ENCODE measurements at places on chromosomes 2 and 18.
A peak's percentile ranks its signal among the peaks of the same experiment; 100 is the strongest.

GRCh38 chr2:235170536-235171521 is 219.0 kb downstream of the SH3BP4 start:
- DNase-seq, result peak; percentile 95

GRCh38 chr2:46504221-46504620 is 24.9 kb downstream of the TMEM247 start:
- no peak for DNase-seq

GRCh38 chr2:72143441-72144273 is 4.0 kb downstream of the CYP26B1 start:
- DNase-seq, result no peak

GRCh38 chr2:147173189-147173581 is 671.6 kb upstream of the ACVR2A start:
- DNase-seq, result no peak

DNA sequence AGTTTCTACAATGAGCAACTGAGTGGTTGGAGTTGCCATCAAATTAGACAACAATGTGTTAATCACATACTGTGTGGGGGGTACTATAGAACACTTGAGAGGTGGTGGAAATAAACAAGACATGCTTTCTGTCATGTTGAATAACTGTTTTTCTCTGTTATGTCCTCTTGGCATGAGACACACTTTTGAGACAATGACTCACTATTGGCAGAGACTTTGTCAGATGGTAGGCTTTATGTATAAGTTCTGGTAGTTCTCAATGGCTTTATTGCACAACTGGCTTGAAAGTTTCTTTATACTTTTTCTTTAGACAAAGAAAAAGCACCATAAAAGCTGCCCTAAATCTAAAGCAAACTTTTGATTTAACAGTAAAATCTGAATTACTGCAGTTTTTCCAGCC is 578.7 kb downstream of the ADCYAP1 start:
- DNase-seq, result no peak

DNA sequence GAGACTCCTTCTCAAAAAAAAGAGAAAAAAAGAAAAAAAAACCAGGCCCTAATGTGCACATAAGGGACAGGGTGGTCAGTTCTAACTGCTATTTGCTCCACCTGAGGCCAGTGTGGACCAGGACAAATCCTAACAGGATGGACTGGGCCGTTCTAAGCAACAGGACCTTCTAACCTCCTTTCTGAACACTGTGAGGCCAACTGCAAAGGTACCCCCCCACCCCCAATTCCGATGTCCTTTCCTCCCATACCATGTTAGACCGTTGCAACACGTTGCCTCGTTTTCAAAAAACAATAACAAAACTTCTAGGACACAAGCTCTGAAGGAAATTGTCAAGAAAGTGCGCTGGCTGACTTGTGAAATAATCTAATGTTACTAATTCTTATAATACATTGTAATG is 1.2 kb downstream of the THAP4 start:
- DNase-seq, result peak; percentile 16

- no peak for DNase-seq
Measured at GRCh38 chr2:61543062-61543461, 4.9 kb upstream of the XPO1 start.

GRCh38 chr2:241363426-241363825 is 7.3 kb downstream of the FARP2 start:
- DNase-seq, result peak; percentile 24

GRCh38 chr2:2392332-2392731 is 61.3 kb upstream of the MYT1L start:
- no peak for DNase-seq

GRCh38 chr2:226837334-226837733 is 1.5 kb downstream of the RHBDD1 start:
- no peak for DNase-seq

- DNase-seq, result no peak
Measured at GRCh38 chr2:45891719-45892424, 240.4 kb downstream of the PRKCE start.

- DNase-seq, result no peak
Measured at GRCh38 chr2:122704109-122704563, 948.7 kb downstream of the TSN start.

DNA sequence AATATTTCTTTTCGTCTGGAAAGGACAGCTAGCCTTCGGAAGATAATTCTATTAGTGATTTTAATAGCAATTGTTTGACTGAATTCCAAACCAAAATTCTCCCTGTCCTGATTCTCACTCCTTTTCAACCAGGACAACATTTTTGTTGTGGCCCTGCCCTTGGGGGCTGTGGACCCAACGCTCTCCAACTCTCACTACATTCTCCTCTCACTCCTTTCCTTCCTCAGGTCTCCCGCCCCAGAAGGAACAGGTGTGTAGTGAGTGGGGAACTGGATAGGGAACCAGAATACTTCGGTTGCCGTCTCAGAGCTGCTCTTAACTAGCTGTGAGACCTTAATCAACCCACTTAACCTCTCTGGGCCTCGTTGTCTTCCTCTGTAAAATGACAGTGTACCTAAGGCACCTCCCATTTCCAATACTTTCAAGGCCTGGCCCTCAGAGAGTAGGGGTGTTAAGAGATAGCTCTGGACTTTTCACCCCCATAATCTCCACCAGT is 638 bp upstream of the ADD2 start:
- DNase-seq, result no peak

GRCh38 chr2:133517876-133518275 is 50.4 kb downstream of the NCKAP5 start:
- no peak for DNase-seq

DNA sequence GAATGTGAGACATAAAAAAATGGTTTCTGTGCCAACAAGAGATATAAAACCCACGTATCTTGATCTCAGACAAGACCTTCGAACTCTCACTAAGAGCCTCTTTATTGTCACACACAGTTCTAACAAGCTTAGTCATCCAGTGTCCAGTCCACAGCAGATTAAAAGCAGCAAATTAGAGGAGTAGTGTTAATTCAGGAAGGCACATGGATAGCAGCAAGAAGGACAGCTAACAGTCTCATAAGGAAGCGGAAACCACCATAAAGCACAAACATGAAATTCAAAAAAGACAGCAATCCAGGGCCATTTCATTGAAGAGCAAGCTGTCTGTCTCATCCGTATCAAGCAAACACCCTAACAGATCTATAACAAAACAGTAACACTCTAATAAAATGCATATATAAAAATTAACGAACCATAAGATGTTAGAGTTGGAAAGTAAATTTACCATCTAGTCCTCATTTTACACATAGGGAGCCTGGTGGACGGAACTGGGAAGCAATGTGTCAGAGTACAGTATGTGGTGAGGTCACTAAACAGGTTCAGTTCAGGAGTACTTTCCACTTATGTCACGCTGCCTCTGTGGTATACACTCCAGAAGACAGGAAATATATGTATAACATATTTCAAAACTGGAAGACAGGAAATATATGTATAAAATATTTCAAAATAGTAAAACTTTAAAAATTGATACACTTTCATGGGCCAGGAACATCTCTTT is 18.3 kb downstream of the AAK1 start:
- DNase-seq, result peak; percentile 43

DNA sequence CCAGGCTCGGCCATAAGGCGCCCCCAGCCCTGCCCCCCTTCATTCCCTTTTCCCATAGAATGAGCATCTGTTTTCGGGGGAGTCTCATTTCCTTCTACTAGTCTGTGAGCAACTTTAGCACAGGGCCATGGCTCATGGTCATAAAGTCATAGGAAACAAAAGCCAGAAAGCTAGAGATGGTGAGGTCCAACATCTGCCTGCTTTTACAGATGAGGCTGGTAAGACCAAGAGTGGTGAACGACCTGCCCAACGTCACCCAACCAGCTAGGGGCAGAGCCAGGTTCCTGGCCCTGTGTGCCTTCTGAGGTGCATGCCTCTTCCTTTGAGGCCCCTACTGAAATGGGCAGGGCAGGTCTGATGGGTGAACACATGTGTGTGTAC is 212.7 kb downstream of the DYSF start:
- no peak for DNase-seq

- peak; percentile 51 for DNase-seq
Measured at GRCh38 chr2:151302404-151302803, 12.9 kb upstream of the NMI start.

GRCh38 chr18:55266981-55267380 is 307.7 kb upstream of the CCDC68 start:
- DNase-seq, result peak; percentile 64

DNA sequence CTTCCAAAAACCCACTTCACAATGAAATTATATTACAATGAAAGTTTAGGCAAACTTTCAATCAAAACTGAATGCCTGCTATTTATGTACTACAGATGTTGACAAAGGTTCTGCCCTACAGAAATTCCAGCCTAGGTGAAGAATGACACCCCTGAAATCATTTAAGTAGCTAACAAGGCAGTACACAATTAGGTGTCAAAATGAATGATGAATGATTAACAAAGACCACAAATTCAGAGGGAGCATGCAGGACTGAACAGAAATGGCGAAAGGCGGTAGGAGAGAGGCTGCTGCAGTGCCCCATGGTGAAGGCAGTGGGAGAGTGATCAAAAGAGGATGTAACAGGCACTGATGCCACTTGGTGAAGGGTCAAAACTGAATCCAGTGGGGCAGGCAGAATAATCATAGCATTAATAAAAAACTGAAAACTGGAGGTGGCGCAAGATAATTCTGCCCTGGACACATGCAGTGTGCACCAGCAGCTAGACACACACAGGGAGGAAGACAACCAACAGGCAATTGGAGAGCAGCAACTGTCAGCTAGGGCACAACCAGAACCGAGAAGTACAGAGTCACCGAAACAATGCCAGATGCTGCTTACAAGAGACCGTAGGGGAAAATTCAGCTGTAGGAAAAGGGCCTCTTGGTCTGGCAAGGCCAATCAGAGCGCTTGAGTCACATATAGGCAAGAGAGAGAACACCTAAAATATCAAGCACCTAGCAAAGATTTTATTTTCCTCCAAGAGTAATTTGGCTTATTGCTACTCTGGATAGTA is 4.5 kb downstream of the TMEM131 start:
- DNase-seq, result no peak

GRCh38 chr2:214742119-214742518 is 67.4 kb downstream of the BARD1 start:
- DNase-seq, result no peak

- DNase-seq, result no peak
Measured at GRCh38 chr18:65423776-65424175, 327.0 kb upstream of the CDH7 start.

DNA sequence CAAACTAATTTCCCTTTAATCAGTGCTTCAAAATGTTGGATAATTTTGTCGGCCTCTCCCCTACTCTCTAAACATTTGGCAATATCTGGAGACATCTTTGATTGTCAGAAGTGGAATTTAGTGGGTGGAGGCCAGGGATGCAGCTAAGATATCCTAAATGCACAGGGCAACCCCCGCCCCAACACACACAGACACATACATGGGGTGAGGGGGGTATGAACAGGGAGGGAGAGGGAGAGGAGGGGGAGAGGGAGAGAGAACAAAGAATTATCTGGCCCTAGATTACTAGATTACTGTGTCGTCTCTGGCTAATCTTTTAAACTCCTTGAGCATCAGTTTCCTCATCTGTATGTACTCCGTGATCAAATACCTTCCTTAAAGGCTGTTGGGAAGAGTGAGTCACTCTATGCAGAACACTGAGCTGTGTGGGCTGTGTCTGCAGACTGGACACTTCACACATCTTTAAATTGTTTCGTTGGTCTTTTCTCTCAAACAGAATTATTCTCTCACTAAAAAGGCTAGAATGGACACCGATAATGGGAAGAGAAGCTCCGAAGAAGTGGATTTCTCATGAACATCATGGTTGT is 2.9 kb downstream of the RNF149 start:
- peak; percentile 77 for DNase-seq

DNA sequence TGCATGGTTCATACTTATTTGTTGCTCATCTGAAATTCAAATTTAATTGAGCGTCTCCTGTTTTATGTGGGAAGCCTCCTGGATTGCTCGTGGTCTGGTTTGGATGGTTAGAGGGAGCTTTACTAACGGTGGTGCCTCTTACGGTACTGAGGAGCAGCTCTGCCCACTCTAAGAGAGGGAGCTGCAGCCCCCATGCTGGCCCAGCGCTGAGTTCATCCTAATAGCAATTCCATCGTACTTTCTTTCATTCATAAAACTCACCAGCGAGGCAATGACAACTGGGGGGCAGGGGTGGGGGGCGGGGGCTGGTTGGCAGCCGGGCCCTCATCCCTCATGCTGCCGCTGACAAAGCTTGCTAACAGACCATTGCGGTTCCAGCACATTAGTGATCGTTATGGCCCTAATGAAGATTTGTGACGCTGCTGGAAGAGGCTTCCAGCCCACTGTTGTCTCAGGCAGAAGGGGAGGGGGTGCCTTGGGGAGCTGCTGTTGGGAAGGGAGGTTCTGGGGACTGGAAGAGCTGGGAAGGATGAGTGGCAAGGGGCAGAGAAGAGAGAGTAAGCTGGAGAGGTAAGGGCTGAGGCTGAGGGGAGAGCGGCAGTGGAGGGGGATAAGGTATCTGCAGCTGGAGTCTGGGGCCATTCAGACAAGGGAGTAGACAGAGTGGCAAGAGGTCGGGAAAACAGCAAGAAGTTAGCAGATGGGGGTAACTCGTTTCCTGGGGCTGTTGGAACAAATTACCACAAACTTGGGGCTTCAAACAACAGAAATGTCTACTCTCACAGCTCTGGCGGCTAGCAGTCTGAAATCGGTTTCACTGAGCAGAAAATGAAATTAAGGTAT is 238.1 kb downstream of the LPIN1 start:
- DNase-seq, result no peak

GRCh38 chr2:21382701-21383520 is 259.1 kb downstream of the TDRD15 start:
- DNase-seq, result no peak

DNA sequence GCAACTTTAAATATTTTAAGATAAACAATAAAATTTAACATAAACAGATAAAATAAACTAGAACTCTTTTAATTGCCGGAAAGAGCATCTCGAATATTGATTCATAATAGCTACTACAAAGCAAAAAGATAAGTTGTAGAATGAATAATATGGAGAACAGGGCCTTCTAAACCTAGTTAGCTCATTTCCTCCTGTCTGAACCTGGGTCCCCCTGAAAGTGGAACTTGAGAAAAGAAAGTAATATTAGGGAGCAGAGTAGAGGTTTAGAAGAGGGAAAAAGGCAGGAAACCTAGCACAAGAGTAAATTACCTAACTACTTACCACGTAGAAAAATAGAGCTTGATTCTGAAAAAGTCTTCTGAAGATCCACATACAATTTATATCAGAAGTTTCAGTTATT is 80.7 kb upstream of the NETO1 start:
- DNase-seq, result no peak
